Effector CD8-positive, alpha-beta T cell (primary cell): ENCODE measurements at places on chromosomes 3 and 15.

DNA sequence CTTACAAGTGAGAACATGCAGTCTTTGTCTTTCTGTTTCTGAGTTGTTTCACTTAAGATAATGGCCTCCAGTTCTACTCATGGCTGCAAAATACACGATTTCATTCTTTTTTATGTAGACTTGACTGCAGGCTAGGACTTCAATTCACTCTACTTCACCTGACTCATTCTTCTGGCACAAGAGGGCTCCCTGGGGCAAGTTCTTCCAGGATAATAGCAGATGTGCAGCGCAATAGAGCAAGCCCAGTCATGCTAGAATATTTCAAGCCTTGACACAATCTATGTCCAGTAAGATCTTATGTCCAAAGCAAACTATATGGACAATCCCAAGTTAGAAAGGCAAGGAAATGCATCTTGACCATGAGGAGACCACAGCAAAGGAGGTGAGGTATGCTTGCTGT, 211.7 kb upstream of the GADL1 start:
- DNase-seq: no peak

DNA sequence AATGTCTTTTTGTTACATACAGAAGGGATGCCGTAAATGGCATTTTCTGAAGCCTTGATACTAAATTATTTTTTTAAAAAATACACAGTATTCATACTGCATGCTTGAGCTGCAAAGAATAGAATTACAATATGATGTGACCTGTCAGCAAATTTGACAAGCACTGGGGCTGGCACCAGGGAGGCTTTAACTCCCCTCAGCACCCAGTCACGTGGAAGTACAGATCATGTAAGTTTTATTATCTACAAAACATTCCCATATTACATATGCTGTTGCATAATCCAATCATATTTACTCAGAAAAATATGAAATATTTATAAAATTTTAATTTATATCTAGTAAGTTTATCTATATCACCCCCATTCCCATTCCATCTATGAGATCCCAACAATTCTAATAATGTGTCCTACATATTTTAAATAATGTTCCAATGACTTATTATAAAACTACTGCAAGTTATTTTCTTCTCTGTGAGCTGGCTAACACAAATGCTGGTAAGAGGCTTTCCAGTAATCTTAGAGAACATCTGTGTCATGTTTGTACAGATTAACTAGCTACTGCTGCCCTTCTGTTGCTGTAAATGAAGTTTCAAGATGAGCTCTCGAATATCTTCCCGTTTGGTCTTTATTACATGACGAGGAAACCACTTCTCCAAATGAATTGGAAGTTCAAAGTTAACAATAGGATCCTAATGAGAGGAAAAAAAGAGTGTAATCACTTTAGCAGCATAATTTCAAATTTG, 5.2 kb upstream of the IMPG2 start:
- DNase-seq: no peak

GRCh38 chr15:78396976-78397375, 41.0 kb upstream of the IREB2 start:
- no peak for DNase-seq

DNA sequence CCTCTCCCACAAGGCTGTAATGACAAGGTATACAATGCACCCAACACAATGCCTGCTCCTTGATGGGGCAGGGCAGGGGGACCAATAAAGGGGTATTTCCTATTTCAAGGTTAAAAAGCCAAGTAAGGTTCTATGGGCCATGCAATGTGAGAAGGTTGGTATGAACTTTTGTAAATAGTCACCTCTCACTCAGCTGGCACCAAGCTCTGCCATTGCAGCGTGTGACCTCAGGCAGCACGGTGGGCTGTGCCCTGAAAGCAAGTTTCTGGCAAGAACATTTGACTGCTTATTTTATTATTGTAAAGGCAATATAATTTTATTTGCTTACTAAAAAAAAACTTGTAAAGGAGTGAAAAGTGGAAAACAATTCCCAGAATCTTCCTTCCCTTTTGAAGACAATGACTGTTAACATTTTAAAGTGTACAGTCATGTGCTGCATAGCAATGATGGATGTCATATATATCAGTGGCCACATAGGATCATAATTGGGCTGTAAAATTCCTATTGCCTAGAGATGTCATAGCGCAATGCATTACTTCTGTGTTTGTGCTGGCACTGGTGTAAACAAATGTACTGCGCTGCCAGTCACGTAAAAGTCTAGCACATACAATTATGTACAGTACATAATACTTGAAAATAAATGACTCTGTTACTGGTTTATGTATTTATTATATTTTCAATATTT, 167.3 kb upstream of the RORA start:
- no peak for DNase-seq

GRCh38 chr3:170740726-170741591, 129.0 kb downstream of the RPL22L1 start:
- DNase-seq: no peak

DNA sequence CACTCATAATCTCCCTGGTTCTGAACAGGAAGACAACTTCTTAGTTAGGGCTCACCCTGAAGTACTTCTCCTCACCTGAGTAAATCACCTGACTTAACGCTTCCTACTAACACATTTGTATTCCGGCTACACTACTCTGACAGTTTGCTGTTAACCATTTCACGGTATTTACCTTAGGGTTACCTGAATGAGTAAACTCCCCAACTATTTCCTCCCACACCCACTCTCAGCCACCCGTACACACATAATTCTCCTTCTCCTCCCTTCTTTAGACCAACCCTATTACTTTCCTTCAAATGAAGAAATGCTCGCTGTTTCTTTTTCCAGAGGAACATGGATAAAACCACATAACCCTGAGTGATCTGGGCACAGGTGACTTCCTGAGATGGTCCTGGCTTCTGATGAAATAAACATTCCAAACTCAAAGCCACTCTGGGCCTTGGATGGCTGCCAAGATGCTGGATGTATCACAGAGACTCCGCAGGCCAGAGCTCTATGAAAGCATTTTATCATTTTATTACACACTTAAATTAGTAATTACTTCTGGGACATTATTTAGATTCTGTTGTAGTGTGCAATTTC, 183.6 kb upstream of the ATP11B start:
- DNase-seq: no peak

- no peak for DNase-seq
Observed at GRCh38 chr3:55524565-55525244, 37.6 kb upstream of the WNT5A start.

GRCh38 chr15:22980189-22981050, at the start of gene CYFIP1:
CYFIP1 (minus strand) TSS chr15:22980368; CDS start chr15:22947285, 33,083 bp downstream.
- no peak for DNase-seq

- no peak for DNase-seq
Observed at GRCh38 chr3:16480861-16481545, 32.5 kb downstream of the RFTN1 start.

- DNase-seq: no peak
Observed at GRCh38 chr15:90872486-90873184, 4.2 kb downstream of the FURIN start.

- no peak for DNase-seq
Observed at GRCh38 chr3:195822131-195822696, 10.5 kb upstream of the MUC4 start.

GRCh38 chr3:4731543-4732111, 238.5 kb downstream of the ITPR1 start:
- DNase-seq: no peak

DNA sequence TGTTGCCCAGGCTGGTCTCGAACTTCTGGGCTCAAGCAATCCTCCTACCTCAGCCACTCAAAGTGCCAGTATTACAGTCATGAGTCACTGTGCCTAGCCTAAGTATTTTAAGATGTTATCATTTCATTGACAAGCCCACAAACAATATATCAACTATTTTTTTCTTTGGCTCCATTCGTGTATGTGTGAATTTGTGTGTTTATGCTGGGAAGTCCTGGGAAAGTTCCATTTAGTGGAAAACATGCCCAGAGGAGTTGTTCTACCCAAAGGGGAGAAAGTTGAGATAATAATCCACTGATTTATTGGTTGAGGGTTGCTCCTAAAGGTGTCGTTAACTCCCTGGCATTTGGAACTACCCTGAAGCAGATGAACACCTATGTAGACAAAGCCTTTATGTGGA, 58.8 kb downstream of the KIF9 start:
- no peak for DNase-seq

DNA sequence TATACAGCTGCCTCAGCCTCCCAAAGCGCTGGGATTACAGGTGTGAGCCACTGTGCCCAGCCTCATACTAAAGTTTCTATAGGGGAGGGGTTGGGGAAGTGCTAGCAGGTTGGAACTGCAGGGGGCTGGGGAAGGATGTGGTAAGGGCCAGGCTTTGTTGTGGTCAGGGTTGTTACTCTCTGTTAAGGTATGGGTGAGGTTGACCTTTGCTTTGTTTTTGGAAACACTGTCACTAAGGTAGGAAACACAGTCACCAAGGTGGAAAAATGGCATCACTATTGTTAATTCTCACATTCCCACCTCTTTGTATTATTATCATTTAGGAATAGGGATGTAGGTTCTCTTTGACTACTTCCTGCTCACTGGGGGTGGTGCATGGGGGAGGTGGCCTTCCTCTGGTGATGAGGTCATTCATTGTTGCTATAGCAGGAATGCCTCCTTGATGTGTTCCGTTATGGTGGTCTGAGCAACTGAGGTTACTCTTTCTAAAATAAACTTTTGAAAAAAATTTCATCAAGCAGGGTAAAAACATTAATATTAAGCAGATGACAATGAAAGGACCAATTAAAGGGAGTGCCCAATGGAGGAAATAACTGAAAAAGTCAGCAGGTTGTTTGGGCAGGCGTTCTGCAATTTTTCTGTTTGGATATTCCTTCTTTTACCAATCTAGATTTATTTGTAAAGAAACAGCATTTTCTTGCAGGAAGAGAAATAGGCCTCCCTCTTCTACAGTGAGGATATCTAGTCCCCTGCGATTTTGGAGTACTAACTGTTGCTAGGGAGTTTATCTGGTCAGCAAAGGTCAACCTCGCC, 150.5 kb downstream of the WDR76 start:
- DNase-seq: no peak

GRCh38 chr15:89812011-89812846, 2.4 kb downstream of the ANPEP start:
- DNase-seq: no peak

DNA sequence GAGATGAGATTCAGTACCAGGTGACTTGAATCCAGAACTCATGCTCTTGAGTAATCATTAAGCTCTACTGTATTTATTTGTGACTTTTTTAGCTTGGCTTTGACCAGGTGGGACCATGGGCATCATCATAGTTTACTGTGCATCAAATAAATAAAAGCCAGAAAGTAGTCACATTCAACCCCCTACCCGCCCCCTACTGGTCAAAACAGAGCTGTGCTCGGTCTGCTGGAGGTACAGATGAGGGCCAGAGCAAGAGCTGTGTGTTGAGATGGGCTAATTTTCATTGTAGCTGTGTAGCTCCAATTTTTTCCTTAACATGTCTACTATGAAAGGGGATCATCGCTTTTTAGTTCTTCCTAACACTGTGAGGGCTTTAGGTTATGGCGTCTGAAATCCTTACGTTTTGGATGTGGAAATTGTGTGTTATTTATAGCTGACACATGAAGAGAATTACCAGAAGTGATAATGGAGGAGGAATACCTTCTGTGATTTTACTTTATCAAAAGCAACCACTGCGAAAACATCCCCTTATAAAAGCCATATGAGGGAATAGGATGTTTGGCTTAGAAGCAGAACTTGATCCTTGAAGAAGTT, 375.1 kb downstream of the PTPRG start:
- no peak for DNase-seq

DNA sequence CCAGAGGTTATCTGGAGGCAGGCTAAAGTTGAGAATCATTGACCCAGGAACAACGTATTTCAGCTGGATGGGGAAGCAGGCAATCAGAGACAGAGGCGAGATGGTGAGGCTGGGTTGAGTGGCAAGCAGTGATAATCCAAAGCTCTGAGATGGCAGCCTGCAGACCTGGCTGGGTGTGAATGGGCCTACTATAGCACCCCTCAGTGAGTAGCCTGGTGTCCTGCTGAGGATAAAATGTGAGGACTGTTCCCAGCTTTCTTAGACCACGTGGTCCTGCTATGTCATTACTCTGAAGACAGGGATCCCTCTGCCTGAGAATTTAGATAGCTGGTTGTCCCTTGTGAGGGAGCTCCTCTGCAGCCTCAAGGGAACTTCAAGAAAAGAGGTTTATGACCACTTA, 141.5 kb downstream of the ARPP21 start:
- no peak for DNase-seq

DNA sequence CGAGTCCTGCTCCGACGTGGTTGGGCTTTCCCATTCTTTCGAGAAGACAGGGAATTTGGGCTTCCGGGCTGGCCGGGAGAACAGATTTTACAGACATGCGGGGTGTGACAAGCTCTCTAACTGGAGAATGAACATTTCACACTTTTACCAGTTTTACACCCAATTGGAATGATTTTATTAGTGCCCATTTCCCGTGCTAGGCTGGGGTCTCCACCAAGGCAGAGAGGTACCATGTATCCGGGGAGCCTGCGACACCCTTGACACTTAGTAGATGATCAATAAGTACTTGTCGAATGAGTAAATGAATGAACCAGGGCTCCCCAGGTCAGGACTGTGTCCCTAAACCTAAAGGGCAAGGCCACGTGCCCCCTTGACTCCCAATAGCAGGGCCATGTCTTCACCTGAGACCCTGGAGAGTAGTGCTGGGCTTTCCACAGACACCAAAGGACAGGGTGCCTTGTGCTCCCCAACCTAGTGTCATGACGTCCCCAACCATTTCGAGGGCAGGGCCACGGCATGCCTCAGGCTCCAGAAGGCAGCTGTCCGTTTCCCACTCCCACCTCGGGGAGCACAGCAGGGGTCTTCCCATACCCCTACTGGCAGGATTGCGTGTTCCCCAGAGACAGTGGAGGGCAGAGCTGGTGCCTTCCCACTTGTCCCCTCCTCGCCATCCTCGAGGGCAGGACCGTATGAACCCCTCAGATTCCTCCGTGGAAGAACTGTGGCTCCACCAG, 679 bp upstream of the MYD88 start:
- DNase-seq: no peak

DNA sequence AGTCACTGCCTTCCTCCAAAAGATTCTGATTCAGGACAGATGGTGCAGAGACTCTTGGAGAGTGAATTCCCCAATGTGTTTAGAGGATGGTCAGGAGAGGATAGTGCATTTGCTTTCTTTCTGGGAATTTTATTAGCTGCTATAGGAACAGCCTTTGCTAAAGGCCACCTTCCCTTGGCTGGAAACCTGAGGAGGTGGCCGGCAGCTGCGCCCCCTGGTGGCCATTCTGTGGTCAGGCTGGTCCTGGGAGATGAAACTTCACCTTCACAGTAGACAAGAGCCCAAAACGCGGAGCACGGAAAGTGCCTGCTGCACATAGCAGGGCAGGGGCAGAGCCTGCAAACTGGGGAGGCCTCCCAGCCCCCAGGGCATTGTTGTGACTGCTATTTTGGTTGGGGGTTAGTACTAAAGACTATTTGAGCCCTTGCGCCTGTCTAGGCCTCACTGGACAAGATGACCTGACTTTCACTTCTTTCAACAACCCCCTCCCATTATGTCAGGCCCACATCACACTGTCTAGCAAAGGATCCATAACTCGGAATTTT, 34.3 kb downstream of the SEC22C start:
- DNase-seq: peak; percentile 51

- DNase-seq: no peak
Observed at GRCh38 chr15:53694476-53694874, 65.0 kb downstream of the WDR72 start.
